Suppressor macrophage (primary cell): ENCODE measurements at places on chromosomes 2 and 18.

- DNase-seq = no peak
Measured at GRCh38 chr18:45856531-45856930, 31.1 kb downstream of the SIGLEC15 start.

- DNase-seq = no peak
Measured at GRCh38 chr2:70328921-70329561, 27.2 kb upstream of the FAM136A start.

GRCh38 chr2:74735564-74735963, 81.5 kb downstream of the SEMA4F start:
- DNase-seq = no peak

GRCh38 chr2:11669454-11670291, at the start of gene NTSR2:
Gene NTSR2 (minus strand): TSS chr2:11670195. CDS start chr2:11670129, 66 bp downstream.
- peak; percentile 82 for DNase-seq

- no peak for DNase-seq
Measured at GRCh38 chr2:2647141-2647541, 316.1 kb upstream of the MYT1L start.

- DNase-seq = no peak
Measured at GRCh38 chr18:35038029-35038428, 3.2 kb upstream of the MAPRE2 start.
